ENCODE measurements at places on chromosomes 4 and X. TPM values are rescaled to one million over a fixed set of nuclear protein-coding genes. Genes with fewer than 3 reads are reported as not detected.

- DNase-seq: no peak
Observed at GRCh38 chr4:2335729-2336101, 73.8 kb upstream of the MXD4 start.

GRCh38 chrX:26414534-26414933 lies 198.6 kb downstream of the MAGEB5 start:
- no peak for DNase-seq

The TCEAL6 gene
- total RNA-seq: not detected

GRCh38 chrX:109830704-109831206 lies 97.7 kb upstream of the ACSL4 start:
- DNase-seq: no peak

The CITED1 gene
- not detected for total RNA-seq

The ADH1A gene
- not detected for total RNA-seq

DNA sequence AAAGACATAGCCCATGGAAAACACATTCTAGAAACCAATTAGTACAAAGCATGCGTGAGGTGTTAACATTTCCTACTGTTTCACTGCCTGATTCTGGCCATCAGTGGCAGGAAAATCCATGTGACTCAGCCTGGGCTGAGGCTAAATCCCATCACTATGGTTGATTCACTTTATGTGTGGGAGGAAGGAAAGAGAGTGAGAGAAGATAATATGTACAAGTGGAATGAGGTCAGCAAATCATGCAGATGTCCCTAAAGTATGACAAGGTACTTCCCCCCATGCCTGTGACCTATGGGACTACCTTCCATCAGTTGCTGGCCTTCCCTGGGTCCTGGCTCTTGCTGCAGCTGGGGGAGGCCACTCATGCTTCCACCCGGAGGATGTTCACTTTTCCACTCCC lies 64.2 kb upstream of the MAP3K15 start:
- no peak for DNase-seq

The PLAC8 gene
- total RNA-seq: not detected

- peak; percentile 91 for DNase-seq
Observed at GRCh38 chr4:143358923-143359643, 22.4 kb downstream of the GAB1 start.

- DNase-seq: no peak
Observed at GRCh38 chr4:25107827-25108516, 52.3 kb downstream of the SEPSECS start.

The XK gene
- total RNA-seq: 0.89 TPM

GRCh38 chr4:23805450-23805851 lies 84.4 kb downstream of the PPARGC1A start:
- no peak for DNase-seq

The LONRF3 gene
- total RNA-seq: not detected

- DNase-seq: no peak
Observed at GRCh38 chr4:184142121-184143000, 75.3 kb downstream of the ENPP6 start.

The NUDT11 gene
- total RNA-seq: 21.7 TPM

GRCh38 chrX:20325786-20326388 lies 59.2 kb upstream of the RPS6KA3 start:
- no peak for DNase-seq

The MAGEA4 gene
- not detected for total RNA-seq

- peak; percentile 39 for DNase-seq
Observed at GRCh38 chrX:151393514-151393913, 3.5 kb upstream of the VMA21 start.

The SLC10A4 gene
- total RNA-seq: not detected

The ARHGAP36 gene
- total RNA-seq: not detected

The FGFBP2 gene
- not detected for total RNA-seq

GRCh38 chr4:8904041-8904501 lies 32.4 kb upstream of the HMX1 start:
- DNase-seq: no peak

The CD99L2 gene
- 13.8 TPM for total RNA-seq

The BGN gene
- total RNA-seq: not detected

The TMSB15A gene
- total RNA-seq: not detected

- peak; percentile 1 for DNase-seq
Observed at GRCh38 chrX:129347291-129347690, 176.0 kb downstream of the SMARCA1 start.

DNA sequence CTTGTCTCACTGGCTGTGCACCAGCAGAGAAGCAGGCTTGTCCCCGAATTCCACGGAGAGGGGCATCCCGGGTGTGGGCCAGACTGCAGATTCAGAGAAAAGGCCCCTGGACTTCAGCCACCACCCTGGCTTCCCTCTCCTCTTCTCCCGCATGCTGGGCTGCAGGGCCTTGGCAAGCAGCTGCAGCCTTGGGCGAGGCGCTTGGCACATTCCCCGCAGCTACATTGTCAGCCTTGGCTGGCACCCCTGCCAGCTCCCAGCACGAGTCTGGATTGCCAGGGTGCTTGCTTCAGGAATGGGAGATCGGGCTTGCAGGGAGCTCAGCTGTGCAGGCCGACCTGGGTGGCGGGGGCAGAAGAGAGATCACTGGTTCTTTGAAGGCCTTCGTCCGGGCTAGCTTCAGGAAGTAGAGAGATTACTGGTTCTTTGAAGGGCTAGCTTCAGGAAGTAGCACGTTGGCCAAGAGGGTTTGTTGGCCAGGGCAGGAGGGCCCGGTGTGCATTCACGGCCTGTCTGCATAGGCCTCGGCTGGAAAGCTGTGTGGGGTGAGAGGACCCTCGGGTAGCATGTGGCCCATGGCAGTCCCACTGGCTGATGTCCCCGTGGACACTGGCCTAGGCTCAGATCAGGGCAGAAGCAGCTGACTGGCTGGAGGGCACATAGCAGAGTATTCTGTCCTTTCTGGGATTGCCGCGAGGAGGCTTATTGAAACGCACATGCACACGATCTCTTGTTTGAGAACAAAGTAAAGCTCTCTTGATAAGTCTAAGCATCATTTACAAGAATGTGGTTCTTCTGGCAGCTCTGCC lies 2.7 kb downstream of the ABCD1 start:
- DNase-seq: peak; percentile 41

DNA sequence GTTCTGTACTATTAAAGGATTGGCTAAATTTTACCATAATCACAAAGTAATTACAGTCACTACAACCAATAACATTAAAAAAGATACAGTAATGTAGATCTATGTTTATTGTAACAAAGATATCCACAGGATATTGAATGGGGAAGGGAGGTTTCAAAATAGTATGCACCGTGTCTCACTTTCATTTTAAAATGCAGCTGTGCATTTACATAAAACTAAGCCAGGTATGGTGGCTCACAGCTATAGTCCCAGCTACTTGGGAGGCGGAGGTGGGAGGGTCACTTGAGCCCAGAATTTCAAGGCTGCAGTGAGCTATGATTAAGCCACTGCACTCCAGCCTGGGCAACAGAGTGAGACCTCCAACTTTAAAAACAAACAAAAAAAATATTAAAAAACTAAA lies 8.5 kb downstream of the SRP72 start:
- DNase-seq: peak; percentile 68

The FAM241A gene
- total RNA-seq: 10.5 TPM

DNA sequence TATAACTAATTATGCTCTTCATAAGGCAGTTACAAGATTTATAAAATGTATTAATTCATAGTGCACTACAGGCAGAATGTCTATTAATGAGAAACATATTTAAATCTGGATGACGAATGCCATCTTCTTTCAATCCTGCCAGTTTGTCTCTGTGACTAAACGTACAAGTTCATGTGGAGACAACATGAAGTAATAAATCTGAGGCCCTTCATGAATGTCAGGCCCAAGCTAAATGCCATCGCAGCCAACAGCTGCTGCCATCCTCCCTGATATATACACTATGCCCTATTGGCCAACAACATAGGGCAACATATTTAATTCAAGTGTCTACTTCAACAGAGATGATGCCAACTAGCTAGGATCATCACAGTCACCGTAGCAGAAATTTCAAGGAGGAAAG lies 43.7 kb downstream of the TSPAN5 start:
- DNase-seq: no peak

- peak; percentile 54 for DNase-seq
Observed at GRCh38 chr4:30380404-30380998, 339.7 kb upstream of the PCDH7 start.

- no peak for DNase-seq
Observed at GRCh38 chrX:84710611-84711010, 208.4 kb upstream of the HDX start.

The PASD1 gene
- total RNA-seq: not detected

GRCh38 chrX:105136786-105137185 lies 83.7 kb downstream of the TEX13A start:
- no peak for DNase-seq

GRCh38 chr4:85005865-85006377 lies 39.4 kb upstream of the WDFY3 start:
- no peak for DNase-seq

GRCh38 chr4:154125340-154125739 lies 336.5 kb upstream of the SFRP2 start:
- DNase-seq: no peak

The TLR10 gene
- total RNA-seq: 19.5 TPM

- no peak for DNase-seq
Observed at GRCh38 chr4:2304877-2305561, 43.1 kb upstream of the MXD4 start.

DNA sequence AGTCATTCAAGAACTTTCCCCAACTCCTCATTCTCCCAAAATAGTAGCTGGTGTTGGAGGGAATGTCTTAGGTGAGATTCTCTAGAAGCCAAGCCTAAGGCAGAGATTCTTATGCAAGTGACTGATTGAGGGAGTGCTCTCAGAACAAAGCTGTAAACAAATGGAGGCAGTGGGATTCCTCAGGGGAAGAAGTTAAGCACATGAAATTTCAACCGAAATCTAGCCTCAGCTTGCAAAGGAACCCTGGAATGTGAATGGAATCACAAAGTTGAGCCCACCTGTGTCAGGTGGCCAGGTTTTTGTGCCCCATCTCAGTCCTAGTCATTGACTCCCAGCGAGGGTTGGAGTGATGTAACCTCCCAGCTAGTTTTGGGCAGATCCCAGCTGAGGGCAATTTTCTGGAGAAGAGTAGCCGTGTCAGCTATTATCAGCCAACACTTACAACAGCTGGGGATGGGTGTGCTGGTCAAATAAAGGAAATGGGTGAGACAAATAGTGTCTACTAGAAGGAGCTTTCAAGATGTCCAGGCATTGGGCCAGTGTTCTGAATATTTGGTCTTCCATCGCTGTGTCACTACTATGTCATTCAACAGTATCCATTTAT lies 29.7 kb upstream of the FGF2 start:
- no peak for DNase-seq

GRCh38 chrX:97045470-97045869 lies 161.8 kb downstream of the RPA4 start:
- DNase-seq: no peak

GRCh38 chr4:8026453-8026852 lies 86.8 kb upstream of the AFAP1 start:
- no peak for DNase-seq

DNA sequence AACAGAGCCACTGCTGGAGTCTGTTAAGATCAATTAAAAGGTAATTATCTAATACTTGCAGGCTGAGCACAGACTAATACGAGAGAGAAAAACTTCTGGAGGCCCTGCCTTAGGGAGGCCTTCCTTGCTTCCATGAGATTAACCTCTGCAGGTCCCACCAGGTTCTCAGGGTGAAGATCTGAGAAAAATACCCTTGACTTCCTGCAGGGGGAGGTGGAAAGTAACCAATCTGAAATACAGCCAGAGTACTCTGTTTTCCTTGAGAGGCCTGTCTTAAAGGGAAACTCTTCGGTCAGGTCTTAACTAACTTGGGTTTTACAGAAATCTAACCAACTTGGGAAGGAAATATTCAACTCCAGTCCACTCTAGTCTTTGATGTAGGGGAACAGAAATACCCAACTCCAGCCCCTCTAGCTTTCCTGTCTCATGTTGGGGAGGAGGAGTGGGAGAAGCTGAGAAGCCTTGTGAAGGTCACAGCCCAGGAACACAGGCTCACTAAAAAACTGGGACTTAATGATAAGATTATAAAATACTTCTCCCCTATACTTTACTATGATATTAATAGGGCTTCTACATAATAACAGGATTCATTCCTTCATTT lies 77.1 kb downstream of the TBCK start:
- peak; percentile 38 for DNase-seq

The FAM47E gene
- total RNA-seq: not detected

The RGS12 gene
- 5.2 TPM for total RNA-seq

DNA sequence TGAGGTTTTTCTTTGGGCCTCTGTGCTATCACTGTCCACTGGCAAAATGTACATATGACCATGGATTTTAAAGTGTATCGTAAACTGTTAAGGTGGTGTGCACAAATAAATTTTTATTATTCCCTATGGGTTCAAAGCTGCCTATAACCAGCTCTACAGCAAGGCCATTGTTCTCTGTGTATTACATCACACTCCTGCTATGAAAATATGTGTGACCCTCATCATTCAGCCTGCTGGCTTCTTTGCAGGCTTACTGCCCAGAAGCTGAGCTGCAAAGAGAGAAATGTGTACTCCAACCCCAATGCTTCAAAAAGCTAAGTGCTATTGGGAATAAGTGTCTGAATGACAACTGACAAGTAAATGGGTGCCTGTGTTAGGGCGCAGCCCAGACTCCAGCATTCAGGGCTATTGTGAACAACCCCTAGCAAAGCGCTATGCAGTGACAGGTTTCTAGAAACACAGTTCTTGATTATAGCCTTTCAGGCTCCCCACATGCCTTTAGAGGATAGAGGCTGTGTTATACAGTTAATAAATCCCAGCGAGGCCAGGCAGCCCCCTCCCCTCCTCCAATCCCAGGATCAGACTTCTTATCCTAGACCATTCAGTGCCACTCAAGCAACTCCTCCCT lies 220.4 kb upstream of the RADX start:
- no peak for DNase-seq

The ZNF711 gene
- total RNA-seq: 12.3 TPM

GRCh38 chr4:138445098-138445497 lies 202.9 kb upstream of the SLC7A11 start:
- no peak for DNase-seq

- DNase-seq: no peak
Observed at GRCh38 chr4:16253127-16253960, 27.1 kb upstream of the TAPT1 start.

DNA sequence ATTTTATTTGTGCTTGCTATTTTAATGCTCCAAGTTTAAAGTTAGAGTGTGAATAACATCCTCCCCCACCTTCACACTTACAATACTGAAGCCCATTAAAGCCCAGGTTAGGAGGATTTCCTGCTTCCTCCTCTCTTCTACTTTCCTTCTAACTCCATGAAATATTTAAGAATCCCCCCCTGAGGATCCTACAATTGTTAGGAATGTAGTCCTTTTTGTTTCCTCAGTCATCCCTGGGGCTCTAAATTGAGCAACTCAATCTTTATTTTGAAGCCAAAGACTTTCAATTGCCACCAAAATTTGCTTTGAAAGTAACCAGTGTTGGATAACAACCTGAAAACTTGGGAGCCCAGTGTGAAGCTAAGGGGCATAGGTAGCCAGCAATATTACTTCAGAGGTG lies 276.9 kb downstream of the FAM47A start:
- no peak for DNase-seq

DNA sequence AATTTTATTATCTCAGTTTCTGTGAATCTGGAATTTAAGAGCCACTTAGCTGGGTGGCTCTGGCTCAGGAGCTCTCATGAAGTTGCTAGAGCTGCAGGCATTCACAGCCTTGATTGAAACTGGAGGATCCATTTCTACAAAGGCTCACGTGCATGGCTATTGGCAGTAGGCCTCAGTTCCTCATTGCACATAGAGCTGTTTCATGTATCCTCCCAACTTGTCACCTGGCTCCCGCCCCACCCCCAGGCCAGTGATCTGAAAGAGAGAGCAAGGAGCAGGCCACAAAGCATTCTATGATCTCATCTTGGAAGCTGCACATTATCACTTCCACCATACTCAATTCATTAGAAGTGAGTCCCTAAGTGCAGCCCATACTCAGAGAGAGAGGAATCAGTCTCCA lies 18.5 kb upstream of the AP1AR start:
- peak; percentile 23 for DNase-seq

Measured in OCI-LY7 (cell line).